Motor neuron (in vitro differentiated cells): ENCODE measurements at places on chromosomes 7 and 10. TPM values are rescaled to one million over a fixed set of nuclear protein-coding genes. Genes with fewer than 3 reads are reported as not detected.

The TAS2R5 gene
- total RNA-seq, result 1.8 and 2.0 TPM in 2 replicates

The AGAP9 gene
- total RNA-seq, result 5.6 and 7.3 TPM in 2 replicates

The UCMA gene
- not detected in 2 replicates for total RNA-seq

The CYP3A4 gene
- 0.33 and 0.78 TPM in 2 replicates for total RNA-seq

The TRIM73 gene
- 2.6 and 6.3 TPM in 2 replicates for total RNA-seq

The UNCX gene
- total RNA-seq, result 0.14 and 0.24 TPM in 2 replicates

The TNKS2 gene
- 29.9 and 31.1 TPM in 2 replicates for total RNA-seq

The LIPN gene
- not detected in 2 replicates for total RNA-seq

The CTTNBP2 gene
- total RNA-seq, result 1.4 TPM in 1 of 2 replicates, not detected in the other

The NUDT1 gene
- total RNA-seq, result 44.4 and 46.5 TPM in 2 replicates

- ATAC-seq, result no peak
Measured at GRCh38 chr7:105841866-105842265, 34.5 kb downstream of the ATXN7L1 start.

GRCh38 chr10:112208292-112208691 is 24.7 kb upstream of the GPAM start:
- no peak for ATAC-seq

DNA sequence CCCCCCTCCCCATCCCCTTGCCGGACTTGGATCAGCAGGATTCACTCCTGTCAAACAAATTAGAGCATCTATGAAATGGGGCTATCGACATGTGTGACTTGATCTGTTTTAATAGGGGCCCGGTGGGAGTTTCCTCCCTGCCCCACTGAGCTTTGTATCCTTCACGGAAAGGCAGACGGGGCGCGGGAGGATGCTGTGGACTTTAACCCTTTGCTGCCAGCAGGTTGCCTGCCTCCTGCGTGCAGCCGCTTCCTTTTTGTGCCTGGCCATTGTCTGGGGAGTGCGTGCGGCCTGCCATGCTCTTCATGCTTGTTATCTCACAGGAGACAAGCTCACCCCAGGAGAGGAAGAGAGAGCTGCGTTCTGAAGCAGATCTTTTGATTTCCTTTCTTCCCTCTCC is 512.8 kb upstream of the GALNT17 start:
- no peak for ATAC-seq

GRCh38 chr7:151926336-151926712 is 29.9 kb upstream of the GALNTL5 start:
- no peak for ATAC-seq

GRCh38 chr7:3430588-3430987 is 129.5 kb downstream of the SDK1 start:
- no peak for ATAC-seq

GRCh38 chr7:55552320-55553023 is 19.8 kb downstream of the VOPP1 start:
- peak; percentile 66 for ATAC-seq

GRCh38 chr10:34178196-34178595 is 636.9 kb downstream of the PARD3 start:
- no peak for ATAC-seq

DNA sequence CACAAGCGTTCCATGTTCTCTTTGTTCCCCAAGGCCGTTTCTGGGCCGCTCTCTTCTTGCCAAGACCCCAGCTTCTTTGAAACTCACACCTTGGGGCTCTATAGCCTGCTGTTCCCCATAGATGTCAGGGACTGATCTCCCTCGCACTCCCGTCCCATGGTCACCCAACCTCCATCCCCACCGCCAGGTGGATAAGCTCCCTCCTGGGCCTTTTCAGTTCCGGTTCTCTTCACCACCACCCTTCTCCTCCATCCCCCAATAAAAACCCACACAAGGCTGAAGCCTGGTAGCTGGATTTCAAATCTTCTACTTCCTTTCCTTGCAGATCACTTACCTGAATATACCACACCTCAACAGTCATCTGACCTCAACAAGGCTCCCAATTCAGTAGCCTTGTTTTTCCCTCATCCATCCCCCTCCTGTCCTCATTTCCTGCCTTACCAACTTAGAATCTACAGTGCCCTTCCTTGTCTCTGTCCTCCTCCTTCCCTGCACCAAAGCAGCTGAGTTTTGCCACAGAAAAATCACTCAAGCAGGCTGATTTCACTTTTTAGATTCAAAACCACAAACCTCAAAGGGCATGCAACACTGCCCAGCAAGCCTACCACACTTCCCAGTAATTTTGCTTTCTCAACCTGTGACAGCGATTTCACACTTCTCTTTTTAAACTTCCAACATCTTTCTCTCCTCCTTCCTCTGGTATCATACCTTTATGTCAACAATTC is 7.7 kb downstream of the SLC37A3 start:
- ATAC-seq, result no peak

- ATAC-seq, result peak; percentile 79
Measured at GRCh38 chr7:4791738-4792536, 16.5 kb downstream of the AP5Z1 start.

DNA sequence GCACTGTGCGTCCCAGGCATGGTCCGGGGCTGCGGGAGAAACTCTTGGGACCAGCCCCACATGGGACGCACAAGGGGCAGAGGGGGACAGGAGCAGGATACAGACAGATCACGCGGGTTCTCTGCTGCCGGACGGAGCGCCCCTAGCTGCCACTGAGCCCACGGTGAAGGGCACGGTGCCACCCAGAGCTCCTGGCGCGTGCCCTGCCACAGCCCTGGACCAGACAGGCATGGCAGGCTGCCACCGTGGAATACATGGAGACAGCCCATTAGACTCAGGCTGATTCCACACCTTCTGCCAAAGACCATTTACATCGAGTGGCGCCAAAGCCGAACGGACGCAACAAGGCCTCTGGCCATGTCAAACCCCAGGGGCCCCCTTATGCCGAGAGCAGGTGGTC is 90.4 kb downstream of the MAD1L1 start:
- ATAC-seq, result no peak

GRCh38 chr7:127949769-127950222 is 81.4 kb downstream of the LRRC4 start:
- peak; percentile 36 for ATAC-seq

DNA sequence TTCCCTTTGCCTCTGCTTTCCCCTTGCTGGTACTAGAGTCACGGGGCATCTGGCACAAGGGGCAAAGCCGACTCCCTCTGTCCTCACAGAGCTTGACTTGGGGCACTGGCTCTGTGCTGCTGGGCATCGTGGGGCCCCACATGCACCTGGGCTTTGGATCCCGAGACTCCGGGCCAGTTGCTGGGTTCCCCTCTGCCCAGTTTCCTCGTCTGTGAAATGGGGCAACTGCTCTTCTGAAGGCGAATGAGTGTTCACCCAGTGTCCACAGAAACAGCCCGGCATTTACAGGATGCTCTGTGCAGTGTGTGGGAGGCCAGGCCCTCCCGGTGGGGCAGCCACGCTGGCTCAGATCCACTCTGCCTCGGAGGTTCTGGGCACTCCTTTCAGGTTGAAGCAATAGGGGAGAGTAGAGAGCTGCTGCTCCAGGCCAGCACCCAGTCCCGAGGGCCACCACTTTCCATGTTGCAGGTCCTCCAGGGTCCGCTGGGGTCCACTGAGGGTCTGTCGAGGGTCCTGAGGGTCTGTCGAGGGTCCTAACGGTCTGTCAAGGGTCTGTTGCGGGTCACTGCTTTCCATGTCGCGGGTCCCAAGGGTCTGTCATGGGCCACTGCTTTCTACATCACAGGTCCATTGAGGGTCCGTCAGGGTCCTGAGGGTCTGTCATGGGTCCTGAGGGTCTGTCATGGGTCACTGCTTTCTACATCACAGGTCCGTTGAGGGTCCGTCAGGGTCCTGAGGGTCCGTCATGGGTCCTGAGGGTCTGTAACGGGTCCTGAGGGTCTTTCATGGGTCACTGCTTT is 103.6 kb downstream of the VIPR2 start:
- ATAC-seq, result no peak

DNA sequence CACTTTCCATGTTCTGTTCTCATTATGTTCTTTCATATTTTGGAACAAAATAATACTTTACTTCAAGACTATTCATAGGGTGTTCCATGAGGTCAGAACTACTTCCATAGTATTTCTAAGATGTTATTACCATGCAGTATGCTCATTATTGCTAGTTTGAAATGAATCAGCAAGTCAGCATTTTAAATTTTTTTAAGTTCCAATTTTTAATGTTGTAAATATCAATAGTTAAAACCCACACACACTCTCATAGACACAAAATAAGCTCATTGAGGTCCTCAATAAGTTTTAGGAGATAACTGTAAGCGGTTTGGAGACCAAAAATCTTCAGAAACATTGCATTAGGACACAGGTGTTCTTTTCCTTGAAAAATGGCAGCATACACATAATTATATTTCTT is 550.7 kb downstream of the AUTS2 start:
- ATAC-seq, result no peak

DNA sequence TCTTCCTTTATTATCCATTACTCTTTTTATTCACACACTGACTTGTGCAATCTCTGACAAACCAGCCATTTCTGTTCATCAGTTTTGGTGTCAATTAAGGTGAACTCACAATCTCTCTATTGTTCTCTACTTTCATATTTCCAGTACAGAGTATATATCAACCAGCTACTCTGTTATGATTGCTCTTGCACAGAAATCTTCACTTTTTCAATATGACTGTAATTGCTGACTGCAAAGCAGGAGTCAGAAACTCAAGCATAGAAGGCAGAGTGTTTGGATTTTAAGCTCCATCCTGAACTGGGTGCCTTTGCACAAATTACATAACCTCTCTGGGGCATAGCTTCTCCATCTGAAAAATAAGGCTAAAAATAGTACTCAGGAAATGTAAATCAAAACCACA is 1042.0 kb downstream of the GRM8 start:
- ATAC-seq, result no peak

- ATAC-seq, result no peak
Measured at GRCh38 chr10:122060250-122060649, 71.3 kb downstream of the TACC2 start.

- no peak for ATAC-seq
Measured at GRCh38 chr10:79181227-79181626, 112.5 kb downstream of the ZMIZ1 start.

- ATAC-seq, result no peak
Measured at GRCh38 chr7:108167460-108167859, 37.3 kb upstream of the LAMB4 start.

- no peak for ATAC-seq
Measured at GRCh38 chr10:132099389-132100090, 33.8 kb downstream of the JAKMIP3 start.

DNA sequence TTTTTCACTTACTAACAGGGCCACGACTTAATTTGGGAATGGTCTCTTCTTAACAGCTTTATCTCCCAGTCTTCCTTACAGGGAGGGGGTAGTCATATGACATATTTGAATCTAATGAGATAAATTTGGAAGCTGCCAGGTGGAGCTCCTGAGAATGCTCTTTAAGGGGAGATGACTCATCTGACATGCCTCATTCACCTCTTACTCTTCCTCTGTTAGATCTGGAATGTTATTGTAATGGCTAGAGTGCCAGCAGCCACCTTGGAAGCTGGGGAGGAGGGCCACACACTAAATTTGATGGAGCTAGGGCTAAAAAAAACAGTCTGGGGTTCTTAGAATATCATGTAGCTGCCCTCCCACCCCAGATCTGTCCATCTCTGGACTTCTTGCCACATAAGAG is 22.7 kb downstream of the HECW1 start:
- no peak for ATAC-seq

GRCh38 chr10:51170518-51171245 is 96.4 kb downstream of the PRKG1 start:
- ATAC-seq, result no peak

DNA sequence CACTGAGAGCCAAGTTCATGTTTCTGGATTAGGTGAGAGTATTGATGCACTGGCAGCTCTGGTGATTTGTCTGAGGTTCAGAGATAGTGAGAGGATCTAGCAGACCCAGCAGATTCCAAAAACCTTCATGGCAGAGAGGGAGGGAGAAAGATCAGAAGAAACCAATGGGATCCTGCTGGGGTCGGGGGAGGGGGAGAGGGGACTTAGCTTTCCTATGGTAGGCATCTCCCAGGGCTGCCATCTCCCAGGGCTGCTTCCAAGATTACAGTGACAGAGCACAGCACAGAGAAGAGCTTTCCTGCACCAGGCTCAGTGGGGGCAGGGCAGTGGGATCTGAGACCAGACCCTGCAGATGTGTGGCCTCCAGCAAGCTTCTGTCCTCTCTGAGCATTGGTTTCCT is 76.8 kb upstream of the GDF10 start:
- ATAC-seq, result no peak

GRCh38 chr10:128916383-128916782 is 550.7 kb upstream of the MGMT start:
- ATAC-seq, result no peak

- no peak for ATAC-seq
Measured at GRCh38 chr10:59227136-59227673, 50.8 kb downstream of the PHYHIPL start.

GRCh38 chr7:138278601-138279000 is 181.5 kb upstream of the TRIM24 start:
- no peak for ATAC-seq

- ATAC-seq, result no peak
Measured at GRCh38 chr10:35341521-35341920, 5.2 kb downstream of the CCNY start.
